ENCODE measurements at places on chromosomes 13 and 19.
A peak's percentile ranks its signal among the peaks of the same experiment; 100 is the strongest.

GRCh38 chr19:28472843-28473242 is 740.1 kb downstream of the UQCRFS1 start:
- peak; percentile 30 for DNase-seq

DNA sequence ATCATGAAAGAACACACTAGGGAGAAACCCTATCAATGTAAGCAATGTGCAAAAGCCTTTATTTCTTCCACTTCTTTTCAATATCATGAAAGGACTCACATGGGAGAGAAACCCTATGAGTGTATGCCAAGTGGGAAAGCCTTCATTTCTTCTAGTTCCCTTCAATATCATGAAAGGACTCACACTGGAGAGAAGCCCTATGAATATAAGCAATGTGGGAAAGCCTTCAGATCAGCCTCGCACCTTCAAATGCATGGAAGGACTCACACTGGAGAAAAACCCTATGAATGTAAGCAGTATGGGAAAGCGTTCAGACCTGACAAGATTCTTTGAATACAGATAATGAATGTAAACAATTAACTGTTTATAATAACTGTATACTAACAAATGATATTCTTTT is 15.0 kb upstream of the ZNF439 start:
- DNase-seq, result no peak

DNA sequence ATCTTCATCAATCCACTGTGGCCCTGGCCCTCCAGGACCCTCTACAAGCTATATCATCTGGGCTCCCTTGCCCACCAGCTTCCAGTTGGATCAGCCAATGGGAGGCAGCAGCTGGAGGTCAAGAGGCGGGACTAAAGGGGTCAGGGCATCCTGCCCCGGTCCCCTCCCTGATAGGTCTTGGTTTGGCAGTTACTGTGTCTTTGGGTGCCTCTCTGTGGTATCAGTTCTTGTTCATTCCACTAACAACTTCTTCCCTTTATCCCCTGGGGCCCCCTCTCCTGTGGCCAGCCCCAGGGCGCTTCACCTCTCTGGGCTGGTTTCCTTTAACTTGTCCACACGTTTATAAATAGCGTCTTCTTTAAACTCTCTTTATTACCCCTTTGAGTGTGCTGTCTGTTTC is 83.6 kb downstream of the DCT start:
- no peak for DNase-seq

GRCh38 chr19:2555422-2556220 is 79.7 kb downstream of the GADD45B start:
- no peak for DNase-seq

- peak; percentile 66 for DNase-seq
Measured at GRCh38 chr19:55391702-55392615, 6.2 kb downstream of the RPL28 start.

- no peak for DNase-seq
Measured at GRCh38 chr19:2423071-2423914, 4.1 kb downstream of the TIMM13 start.

DNA sequence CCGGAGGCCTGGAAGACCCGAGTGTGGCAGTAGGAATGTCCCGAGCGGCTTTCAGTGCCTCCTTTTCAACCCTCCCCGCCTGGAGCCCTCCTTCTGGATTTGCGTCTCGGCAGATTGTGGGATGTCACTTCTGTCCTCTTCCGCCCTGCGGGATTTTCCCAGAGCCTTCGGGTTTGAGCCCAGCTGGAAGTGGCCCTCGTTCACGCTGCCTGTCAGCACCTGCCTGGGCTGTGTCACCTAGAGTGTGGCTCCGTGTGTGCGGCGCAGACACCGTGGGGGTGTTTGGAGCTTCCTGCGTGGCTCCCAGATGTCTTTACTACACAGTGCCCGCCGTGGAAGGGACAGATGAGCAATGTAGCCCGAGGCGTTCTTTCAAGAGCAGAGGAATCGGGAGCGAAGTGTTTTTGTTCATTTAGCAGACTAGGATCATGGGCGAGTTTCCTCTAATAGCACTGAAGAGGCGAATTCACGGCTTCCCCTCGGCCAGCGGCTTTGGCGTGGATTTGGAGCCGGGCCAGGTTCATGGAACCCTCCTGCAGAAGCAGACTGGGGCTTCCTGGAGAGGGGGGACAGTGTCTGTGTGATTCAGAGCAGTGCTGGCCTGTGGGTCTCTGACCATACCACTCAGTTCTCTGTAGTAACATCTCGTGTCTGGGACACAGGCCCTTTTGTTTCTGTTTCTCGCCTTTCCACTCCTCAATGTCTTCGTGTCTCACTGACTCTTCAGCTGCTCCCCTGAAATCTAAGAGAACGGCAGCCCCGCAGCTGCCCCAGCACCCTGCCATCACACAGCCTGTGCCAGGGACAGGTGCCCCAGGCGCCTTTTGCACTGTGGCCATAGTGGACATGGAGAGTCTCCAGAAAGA is 68.0 kb downstream of the KDM4B start:
- DNase-seq, result peak; percentile 90

GRCh38 chr19:4234142-4234861 is 5.0 kb downstream of the EBI3 start:
- DNase-seq, result no peak

DNA sequence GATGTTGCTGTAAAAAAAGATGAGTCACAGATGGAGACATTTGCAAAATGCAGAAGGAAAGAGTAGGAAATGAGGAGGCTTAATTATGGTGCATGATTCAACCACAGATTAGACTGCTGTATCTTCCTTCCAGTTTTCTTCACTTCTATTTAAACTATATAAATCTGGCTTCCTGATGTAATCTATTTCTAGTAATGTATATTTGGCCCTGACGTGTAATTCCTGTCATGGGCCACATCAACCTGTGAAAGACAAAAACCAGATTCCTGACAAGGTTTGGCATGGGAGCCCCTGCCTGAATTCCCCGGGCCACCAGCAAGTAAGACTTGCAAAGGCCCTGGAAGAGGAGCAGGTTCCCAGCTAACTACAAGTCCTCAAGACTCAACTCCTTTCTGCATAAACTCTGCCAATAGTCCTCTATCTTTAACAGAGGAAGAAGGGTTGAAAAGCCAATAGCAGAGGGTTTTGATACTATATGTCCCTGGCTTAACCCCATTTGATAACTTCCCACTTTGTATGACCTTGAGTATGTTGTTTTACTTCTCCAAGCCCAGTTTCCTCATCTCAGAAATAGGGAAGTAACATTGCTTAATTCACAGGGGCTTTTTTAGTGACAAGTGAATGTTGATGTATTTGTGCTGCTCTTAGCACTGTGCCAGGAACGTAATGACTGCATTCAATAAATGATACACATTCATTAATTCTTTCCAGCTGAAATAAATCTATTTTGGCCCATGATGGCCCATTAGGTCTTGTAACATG is 172.7 kb downstream of the SPRY2 start:
- peak; percentile 64 for DNase-seq

- DNase-seq, result peak; percentile 47
Measured at GRCh38 chr19:33740811-33741396, 55.8 kb upstream of the KCTD15 start.

- no peak for DNase-seq
Measured at GRCh38 chr13:28540612-28541011, 45.7 kb upstream of the FLT1 start.
